Vagina (tissue), 2 donors: ENCODE measurements at places on chromosomes 1 and 21. TPM values are rescaled to one million over a fixed set of nuclear protein-coding genes. Genes with fewer than 3 reads are reported as not detected.

DNA sequence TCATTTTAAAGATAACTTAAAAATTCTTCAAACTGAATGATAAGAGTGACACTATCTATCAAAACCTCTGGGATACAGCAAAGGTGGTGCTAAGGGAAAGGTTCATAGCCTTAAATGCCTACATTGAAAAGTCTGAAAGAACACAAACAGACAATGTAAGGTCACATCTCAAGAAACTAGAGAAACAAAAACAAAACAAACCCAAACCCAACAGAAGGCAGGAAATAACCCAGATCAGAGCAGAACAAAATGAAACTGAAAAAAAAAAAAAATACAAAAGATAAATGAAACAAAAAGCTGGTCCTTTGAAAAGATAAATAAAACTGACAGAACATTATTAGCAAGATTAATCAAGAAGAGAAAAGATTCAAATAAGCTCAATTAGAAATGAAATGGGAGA is 6.8 kb downstream of the ODF2L start:
- no peak for DNase-seq
- peaks cover 10% of the 10 kb centered on the region for H3K4me1 ChIP-seq
- no peaks in the 10 kb centered on the region for H3K36me3 ChIP-seq
- H3K4me3 ChIP-seq: no peak overlapping the region

DNA sequence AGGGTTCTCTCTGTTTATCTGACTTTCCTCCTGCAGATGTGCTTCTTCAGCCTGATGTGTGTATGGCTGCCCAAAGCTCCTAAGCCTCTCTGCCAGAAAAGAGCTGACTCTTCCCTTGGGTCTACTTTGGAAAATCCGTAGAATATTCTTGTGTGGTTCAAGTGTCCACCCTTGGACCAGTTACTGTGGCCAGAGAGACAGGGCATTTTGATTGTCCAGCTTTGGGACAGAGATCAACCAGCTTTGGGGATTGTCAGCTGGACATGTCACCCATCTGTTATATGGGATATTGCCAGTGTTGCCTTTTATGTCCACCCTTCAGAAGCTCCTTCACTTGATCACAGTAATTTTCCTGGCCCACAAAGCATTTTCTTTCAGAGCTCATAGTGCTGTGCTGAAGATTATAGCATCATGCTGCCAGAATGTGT is 126.2 kb upstream of the L1TD1 start:
- H3K27ac ChIP-seq: no peak overlapping the region
- no peak overlapping the region for H3K4me3 ChIP-seq
- peaks cover 9% of the 10 kb centered on the region for H3K4me1 ChIP-seq
- H3K27me3 ChIP-seq: no peaks in the 10 kb centered on the region
- no peak for DNase-seq
- H3K36me3 ChIP-seq: no peaks in the 10 kb centered on the region

DNA sequence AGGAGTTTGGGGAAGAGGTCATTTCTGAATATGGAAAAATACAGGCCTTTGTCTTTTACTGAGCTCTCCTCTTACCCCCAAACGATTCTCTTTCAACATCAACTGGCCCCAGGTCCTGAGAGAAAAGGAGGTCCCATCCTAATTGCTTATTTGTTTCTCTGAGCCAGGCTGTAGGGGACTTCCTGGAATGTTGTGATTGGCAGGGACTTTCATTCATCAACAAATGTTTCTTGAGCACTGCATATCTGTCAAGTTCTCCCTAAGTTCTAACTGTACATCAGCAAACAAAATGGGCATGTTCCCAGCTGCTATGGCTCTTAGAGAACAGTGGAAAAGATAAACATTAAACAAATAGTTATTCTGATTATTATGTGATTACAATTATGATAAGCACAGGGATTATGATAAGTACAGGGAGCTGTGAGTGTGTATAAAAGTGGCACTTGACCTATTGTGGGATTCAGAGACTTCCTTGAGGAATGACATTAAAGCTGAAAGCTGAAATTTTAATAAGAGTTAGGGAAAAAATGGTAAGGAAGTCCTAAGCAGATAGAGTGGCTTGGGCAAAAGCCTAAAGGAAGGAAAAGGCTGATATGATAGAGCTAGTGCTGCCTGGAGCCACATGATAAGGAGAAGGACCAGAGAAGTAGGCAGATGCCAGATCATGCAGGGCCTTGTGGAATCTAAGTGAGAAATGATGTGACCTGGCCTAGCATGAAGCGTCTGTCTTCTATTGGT is 11.6 kb downstream of the GPX7 start:
- no peak for DNase-seq
- no peaks in the 10 kb centered on the region for H3K36me3 ChIP-seq
- H3K4me3 ChIP-seq: no peak overlapping the region
- no peaks in the 10 kb centered on the region for H3K27me3 ChIP-seq
- H3K4me1 ChIP-seq: no peaks in the 10 kb centered on the region

Gene ANKRD34A
- 1.7 TPM for total RNA-seq

Gene NID1
- total RNA-seq: 154 TPM

GRCh38 chr1:220300442-220301121 is 28.3 kb upstream of the RAB3GAP2 start:
- no peaks in the 10 kb centered on the region for H3K4me1 ChIP-seq
- peak overlapping the region; percentile 49 for H3K27ac ChIP-seq
- no peaks in the 10 kb centered on the region for H3K27me3 ChIP-seq
- DNase-seq: peak; percentile 94
- no peaks in the 10 kb centered on the region for H3K36me3 ChIP-seq
- no peak overlapping the region for H3K4me3 ChIP-seq

- H3K4me1 ChIP-seq: no peaks in the 10 kb centered on the region
- no peaks in the 10 kb centered on the region for H3K27me3 ChIP-seq
- DNase-seq: no peak
- no peak overlapping the region for H3K27ac ChIP-seq
- H3K36me3 ChIP-seq: no peaks in the 10 kb centered on the region
- H3K4me3 ChIP-seq: no peak overlapping the region
Observed at GRCh38 chr1:29460041-29460610, 223.8 kb downstream of the PTPRU start.

Gene BACH1
- total RNA-seq: 33.1 TPM

DNA sequence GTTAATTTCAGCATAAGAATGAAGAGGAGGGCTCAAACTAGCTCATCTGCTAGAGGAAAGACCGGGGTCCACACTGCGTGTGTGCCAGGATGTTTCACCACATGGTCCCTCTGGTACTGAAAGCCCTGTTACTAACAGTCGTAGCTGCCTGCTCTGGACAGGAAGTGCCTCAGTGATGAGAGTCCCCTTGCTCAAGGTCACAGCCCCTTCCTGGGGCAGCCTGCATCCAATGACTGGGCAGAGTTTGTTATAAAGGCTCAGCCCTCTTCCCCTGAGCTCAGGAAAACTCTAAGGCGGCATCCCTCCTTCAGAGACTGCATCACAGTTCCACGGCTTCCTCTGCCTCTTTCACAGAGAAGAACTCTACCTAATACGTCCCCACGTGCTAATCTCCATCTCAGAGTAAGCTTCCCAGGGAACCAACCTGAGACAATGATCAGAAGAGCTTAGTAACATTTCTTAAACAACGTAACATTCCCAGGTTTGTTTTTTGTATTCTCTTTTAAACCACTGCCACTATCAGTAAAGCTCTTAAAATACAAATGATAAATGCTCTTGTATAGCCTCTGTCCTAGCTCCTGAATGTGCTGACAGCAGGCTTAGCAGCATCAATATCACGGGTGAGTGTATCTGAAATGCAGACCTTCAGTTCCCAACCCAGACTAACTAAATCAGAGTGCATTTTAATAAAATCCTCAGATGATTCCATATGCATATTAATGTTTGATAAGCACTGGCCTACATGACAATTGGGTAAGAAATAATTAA is 38.0 kb upstream of the ATP1A1 start:
- H3K27me3 ChIP-seq: no peaks in the 10 kb centered on the region
- no peaks in the 10 kb centered on the region for H3K36me3 ChIP-seq
- H3K4me1 ChIP-seq: peaks cover 8% of the 10 kb centered on the region
- H3K4me3 ChIP-seq: no peak overlapping the region
- DNase-seq: no peak

Gene OR13G1
- total RNA-seq: not detected

Gene CCDC27
- total RNA-seq: not detected

GRCh38 chr1:112337028-112337531 is 58.9 kb upstream of the CTTNBP2NL start:
- no peaks in the 10 kb centered on the region for H3K4me1 ChIP-seq
- no peak overlapping the region for H3K27ac ChIP-seq
- H3K4me3 ChIP-seq: no peak overlapping the region
- no peaks in the 10 kb centered on the region for H3K36me3 ChIP-seq
